CD4-positive, alpha-beta memory T cell (primary cell): ENCODE measurements at places on chromosomes 2 and 18.

- DNase-seq: no peak
Measured at GRCh38 chr2:40213619-40214018, 238.3 kb downstream of the SLC8A1 start.

- no peak for DNase-seq
Measured at GRCh38 chr2:187475499-187476248, 27.6 kb upstream of the CALCRL start.

DNA sequence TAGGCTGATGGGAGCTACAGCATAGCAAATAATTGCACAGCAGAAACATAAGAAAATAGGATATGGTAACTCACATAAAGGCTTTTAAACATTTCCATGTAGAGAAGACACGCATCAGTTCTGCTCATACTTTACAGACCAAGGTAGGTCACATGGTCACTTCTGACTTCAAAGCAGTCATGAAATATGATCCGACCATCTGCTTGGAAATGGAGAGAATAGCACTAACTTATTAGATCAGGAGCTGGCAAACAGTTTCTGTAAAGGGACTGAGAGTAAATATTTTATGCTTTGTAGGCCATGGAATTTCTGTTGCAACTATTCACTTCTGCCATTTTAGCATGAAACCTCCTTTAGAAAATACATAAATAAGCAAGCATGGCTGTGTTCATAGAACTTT, 936.6 kb upstream of the FANCL start:
- DNase-seq: no peak

- no peak for DNase-seq
Measured at GRCh38 chr2:222159221-222159620, 139.6 kb downstream of the PAX3 start.

GRCh38 chr2:62467475-62468321, 38.3 kb downstream of the TMEM17 start:
- DNase-seq: no peak

GRCh38 chr18:57475408-57475807, 40.2 kb downstream of the ONECUT2 start:
- DNase-seq: no peak
